Amniotic stem cell (primary cell): ENCODE measurements at places on chromosomes 4 and X.

- no peak for DNase-seq
Observed at GRCh38 chr4:7960790-7961655, 21.4 kb upstream of the AFAP1 start.

- no peak for DNase-seq
Observed at GRCh38 chrX:11579636-11580600, 85.8 kb downstream of the ARHGAP6 start.

- no peak for DNase-seq
Observed at GRCh38 chrX:3393581-3394111, 47.2 kb upstream of the MXRA5 start.

GRCh38 chr4:121139533-121140222, 24.4 kb downstream of the TNIP3 start:
- DNase-seq = no peak

DNA sequence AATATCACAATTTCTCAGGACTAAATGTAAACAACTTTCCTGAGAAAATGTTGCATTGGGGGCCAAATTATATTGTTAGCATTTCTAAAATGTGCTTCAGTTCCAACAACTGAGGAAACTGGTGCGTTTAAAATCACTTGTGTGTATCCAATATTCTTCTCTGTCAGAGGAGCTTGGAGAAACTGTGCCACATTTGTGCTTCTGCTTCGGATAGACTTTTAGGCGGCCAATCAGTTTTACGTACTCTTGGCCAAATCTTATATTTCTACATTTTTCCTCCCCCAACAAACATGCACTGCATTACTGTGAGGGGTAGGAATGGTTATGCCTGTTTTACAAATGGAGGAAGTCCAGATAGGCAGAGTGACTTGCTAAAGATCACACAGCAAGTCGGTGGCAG, 27.4 kb upstream of the TRPC5OS start:
- no peak for DNase-seq

DNA sequence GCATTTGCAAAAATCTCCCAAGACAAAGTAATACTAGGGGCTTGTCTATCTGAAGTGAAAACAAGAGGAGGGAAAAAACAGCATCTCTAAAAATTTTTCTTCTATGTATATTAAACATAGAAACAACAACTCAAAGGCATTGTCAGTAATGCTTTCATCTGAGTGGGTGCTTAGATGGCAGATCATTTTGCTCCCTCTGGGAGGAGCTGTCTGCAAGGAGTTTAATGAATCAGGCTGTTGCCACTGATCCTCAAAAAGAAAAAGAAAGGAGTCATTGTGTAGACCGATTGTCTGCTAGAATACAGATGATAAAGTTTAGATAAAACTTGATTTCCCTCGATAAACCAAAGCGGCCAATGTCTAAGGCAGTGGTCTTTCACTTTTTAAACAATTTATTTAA, 49.7 kb upstream of the KLHL8 start:
- no peak for DNase-seq

- no peak for DNase-seq
Observed at GRCh38 chr4:108036213-108036612, 46.5 kb downstream of the HADH start.

DNA sequence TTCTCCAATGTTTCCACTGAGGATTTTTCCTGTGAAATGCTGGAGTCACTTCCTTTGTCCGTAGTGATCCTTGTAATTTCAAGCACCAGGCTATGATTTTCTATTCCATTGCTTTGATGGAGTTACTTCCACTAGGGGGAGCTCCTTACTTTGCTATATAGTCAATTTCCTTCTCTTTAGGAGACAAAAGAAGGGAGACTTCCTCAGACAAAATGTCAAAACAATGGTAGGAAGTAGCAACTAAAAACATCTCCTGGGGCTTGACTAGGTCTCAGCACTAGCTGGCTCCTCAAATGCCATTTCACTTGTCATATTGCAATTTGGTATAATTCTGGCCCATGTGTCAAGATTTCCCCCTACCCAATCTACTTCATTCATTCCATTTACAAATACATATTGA, 24.1 kb downstream of the ZCCHC12 start:
- peak; percentile 10 for DNase-seq

GRCh38 chrX:132001127-132001526, 22.0 kb upstream of the STK26 start:
- DNase-seq = no peak

DNA sequence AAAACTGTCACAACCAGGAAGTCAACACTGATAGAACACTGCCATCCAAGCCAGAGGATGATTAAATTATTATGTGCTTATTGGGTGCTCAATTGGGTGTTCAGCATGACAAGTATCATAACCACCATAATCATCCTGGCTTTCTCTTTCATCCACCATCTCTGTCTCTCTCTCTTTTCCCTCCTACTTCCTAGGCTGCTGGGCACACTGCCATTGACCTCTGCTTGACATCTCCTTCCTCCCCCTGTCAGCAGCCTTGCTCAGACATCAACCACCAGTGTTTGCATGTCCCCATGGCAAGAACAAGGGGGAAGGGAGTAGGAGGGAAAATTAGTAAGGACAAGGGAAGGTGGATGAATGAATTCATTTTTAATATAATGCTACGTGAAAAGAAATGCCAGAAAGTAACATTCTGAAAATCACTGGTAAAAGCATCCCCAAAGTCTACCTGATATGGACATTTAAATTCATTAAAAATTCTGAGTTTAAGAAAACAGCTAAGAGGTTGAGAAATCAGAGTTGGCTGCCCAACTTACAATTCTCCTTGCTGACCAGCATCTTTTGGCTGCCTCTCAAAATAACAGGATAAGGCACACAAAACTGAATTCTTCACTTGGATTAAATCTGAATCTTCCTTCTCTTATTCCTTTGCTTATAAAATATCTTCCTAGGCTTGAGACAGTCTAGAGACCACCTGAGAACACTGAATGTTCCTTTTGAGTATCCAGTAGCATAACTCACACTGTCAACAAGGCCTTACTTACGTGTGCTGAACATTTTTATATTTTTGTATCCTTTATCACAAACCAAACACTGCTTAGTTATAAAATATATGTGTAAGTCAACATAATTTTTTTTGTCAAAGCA, 48.5 kb downstream of the SNCA start:
- no peak for DNase-seq
